ENCODE measurements at places on chromosomes 12 and 14. TPM values are rescaled to one million over a fixed set of nuclear protein-coding genes. Genes with fewer than 3 reads are reported as not detected.

KRT86 gene
- total RNA-seq: 40.8 TPM

DNA sequence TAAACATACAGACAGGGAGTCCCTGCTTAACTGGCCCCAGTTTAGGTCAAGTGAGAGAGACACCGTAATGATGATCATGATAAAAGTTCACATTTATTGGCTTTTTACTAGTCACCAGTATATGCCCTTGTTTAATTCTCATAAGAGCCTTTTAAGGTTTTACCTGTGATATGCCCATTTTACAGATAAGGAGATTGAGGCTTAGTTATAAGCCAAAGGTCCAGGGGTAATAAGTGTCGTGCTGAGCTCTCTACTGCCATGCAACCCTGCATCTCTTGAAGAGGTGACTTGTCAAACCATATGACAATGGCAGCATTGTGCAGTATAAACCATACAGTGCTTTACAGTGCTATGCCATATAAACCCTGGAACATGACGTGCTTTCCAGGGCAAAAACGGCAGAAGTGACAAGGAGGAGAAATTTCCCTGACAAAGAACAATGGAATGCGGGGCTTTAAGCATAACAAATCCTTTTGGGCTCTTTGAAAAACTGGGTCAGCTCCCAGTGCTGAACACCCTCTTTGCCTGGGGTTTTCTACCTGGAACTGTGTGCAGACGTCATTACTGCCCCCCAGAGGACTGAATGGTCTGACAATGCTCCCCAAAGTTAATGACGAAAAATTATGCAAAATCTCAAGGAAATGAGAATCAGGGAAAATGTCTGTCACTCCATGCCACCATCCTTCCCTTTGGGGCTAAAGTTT lies 59.7 kb upstream of the C14orf132 start:
- DNase-seq: no peak

DNA sequence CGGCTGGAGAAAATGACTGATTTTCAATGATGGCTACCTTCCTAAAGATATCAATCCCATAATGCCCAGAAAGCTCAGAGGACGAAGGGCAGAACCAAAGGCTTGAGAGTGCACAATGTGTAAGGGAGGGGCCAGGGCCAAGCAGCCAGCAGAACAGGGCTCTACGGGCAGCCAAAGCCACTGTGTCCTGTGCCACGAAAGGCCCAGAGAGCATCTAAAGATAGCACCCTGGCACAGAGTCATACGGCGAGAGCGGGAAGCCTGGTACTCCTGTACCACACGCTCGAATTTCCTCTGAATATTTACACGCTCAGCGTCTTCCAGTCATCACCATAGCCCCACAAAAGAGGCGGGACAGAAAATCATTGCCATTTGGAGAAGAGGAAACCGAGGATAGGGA lies 39.5 kb downstream of the PRMT8 start:
- DNase-seq: no peak

- no peak for DNase-seq
Measured at GRCh38 chr12:75975702-75976101, 55.9 kb downstream of the PHLDA1 start.

DNA sequence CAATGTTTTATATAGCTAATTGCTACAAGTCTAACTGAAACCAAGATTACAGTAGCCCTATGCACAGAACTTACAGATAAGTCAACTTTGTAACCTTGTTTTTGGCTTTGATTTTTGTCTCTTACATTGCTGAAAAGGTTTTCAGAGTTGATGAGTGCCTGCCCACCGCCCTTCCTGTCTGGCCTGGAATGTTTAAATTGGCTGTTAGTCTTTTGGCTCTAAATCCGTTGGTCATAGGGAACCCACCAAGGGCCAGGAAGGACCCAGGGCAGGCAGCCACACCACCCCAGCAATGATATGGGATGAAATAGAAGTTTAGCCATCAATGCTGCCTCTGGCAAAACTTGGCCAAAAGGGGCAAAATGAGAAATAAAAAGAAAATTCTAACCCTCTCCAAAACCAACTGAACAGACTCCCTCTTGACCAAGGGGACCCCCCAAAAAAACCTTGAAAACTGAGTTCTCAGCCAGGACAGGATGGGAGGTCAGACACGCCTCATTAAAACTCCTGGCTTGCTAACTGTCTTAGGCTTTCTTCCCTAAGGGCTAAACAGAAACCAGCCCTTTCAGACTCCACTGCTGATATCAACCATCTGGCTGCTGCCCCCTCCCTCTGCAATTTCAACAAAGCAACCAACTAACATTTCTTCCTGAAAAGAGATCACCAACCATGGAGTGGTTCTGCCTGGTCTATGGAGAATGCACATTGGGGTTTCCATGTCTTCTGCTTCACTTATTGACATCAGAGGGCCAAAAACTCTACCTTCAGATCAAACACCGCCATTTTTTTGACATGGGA lies 242.1 kb upstream of the NOS1 start:
- no peak for DNase-seq

- DNase-seq: no peak
Measured at GRCh38 chr12:89244536-89244935, 107.8 kb downstream of the DUSP6 start.

KRT71 gene
- 454 TPM for total RNA-seq

GRCh38 chr12:119178544-119179334 lies at the start of gene HSPB8:
Gene HSPB8, plus strand, starts transcription at chr12:119178931. Its CDS starts 382 bp downstream, at chr12:119179313.
- DNase-seq: peak; percentile 37

GRCh38 chr14:72906316-72906715 lies 12.4 kb upstream of the DPF3 start:
- no peak for DNase-seq

MED6 gene
- 53.4 TPM for total RNA-seq

GRCh38 chr12:69623970-69624369 lies 13.3 kb upstream of the LRRC10 start:
- DNase-seq: no peak

GLS2 gene
- 2.1 TPM for total RNA-seq

- DNase-seq: no peak
Measured at GRCh38 chr14:60278350-60278749, 29.3 kb downstream of the PPM1A start.

GRCh38 chr14:82094829-82095345 lies 561.2 kb upstream of the SEL1L start:
- no peak for DNase-seq

GRCh38 chr12:92029902-92030586 lies 115.6 kb downstream of the BTG1 start:
- no peak for DNase-seq

MANSC4 gene
- not detected for total RNA-seq

GRCh38 chr14:101735453-101735852 lies 26.1 kb upstream of the PPP2R5C start:
- DNase-seq: no peak

GRCh38 chr12:100951756-100952155 lies 157.2 kb downstream of the ANO4 start:
- DNase-seq: no peak

KRT85 gene
- 98.6 TPM for total RNA-seq

- DNase-seq: no peak
Measured at GRCh38 chr12:45203767-45204166, 12.1 kb upstream of the ANO6 start.

IL31 gene
- not detected for total RNA-seq

GRCh38 chr12:28032811-28033537 lies 60.4 kb upstream of the PTHLH start:
- DNase-seq: no peak

PELI2 gene
- total RNA-seq: 22.5 TPM

DNA sequence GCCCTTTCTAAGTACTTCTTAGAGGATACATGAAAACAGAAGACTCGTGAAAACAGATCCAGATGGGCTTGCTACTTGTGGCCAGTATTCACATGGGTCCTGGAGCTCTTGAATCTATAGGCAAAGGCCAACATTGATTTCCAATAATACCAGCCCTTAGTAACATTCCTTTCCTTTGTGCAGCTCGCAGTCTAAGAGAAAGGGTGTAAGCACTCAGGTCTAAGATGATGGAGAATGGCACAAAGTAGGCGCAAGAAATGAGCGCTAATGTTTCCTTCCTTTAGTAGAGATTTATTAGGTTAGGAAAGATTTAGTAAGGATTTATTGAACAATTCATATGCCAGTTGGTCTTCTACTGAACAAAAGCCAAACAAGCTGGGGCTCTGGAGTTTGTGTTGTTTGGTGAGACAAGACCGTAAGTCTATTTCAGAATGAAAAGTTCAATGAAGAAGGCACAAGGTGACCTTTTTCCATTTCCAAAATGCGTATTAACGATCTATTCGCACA lies 525 bp downstream of the RNU6-8 start:
- peak; percentile 27 for DNase-seq

- no peak for DNase-seq
Measured at GRCh38 chr14:67883717-67884116, 64.1 kb downstream of the RAD51B start.

DEGS2 gene
- total RNA-seq: 7.4 TPM

GPX2 gene
- total RNA-seq: 0.20 TPM

Measured in skin of body (tissue), 3 donors.